NCI-H2081 (cell line): ENCODE measurements at places on chromosomes 5 and 9.

- DNase-seq = peak; percentile 18
Observed at GRCh38 chr9:132143359-132143758, 18.5 kb upstream of the NTNG2 start.

GRCh38 chr5:111367115-111367514 is 142.9 kb downstream of the CAMK4 start:
- DNase-seq = no peak

DNA sequence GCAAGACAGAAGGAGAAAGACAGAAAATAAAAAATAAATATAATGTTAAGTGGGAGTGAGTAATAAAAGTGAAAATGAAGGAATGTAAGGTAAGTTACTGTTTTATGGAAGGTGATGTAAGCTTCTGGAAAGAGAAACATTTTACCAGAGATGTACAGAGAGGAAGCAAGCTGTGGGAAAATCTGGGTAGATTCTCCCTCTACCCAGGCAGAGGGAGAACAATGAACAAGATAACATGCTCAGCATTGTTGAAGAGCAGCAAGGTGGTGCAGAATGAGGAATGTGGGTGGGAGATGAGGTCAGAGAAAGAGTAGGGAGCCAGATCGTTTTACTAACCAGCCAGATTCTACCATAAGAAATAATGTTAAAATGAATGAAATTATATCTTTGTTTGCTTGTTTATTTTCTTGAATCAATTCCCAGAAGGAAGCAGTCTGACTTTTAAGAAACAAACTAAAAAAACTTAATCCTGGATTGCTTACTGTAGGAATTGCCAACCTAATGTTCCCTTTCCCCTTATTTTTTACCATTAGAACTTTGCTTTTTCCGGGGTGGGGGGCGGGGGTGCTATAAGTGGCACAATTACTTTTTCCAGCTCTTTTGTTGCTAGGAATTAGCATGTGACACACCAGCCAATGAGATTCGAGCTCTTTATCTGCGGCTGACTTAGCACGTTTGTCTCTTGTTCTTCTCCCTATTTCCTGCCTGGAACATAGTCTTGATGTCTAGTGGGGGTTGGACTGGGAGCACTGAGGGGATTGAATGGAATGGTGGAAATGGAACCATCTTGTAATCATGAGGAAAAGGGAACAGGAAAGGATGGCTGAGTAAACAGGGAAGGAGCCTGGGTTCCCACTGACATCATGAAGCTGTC is 356.7 kb downstream of the TMEM167A start:
- DNase-seq = no peak

GRCh38 chr5:53515988-53516387 is 35.6 kb downstream of the FST start:
- DNase-seq = no peak

GRCh38 chr9:37262410-37262809 is 142.0 kb downstream of the ZCCHC7 start:
- no peak for DNase-seq

DNA sequence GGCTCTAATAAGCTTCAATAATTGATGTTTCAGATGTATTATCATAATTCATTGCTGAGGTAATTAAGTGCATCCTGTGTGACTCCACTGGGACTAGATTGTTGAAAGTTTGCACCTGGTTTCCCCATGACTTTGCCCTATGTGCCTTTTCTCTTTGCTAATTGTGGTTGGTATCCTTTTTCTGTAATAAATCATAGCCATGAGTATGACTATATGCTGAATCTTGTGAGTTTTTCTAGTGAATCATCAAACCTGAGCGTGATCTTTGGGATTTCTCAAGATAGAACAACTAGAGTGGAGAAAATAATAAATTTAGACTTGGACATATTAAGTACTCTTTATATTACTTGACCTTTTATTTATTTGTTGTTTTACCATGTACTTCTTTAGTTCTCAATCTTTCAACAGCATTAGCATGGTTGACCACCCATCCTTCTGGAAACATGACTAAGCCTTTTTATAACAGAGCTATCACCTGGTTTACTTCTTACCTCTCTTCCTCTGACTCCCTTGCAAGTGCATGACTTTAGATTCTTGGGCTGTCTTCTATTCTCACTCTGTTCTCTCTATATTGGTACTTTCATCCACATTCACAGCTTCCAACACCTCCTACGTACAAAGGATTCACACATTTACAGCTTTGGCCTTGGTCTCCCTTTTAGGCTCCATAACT is 239.6 kb upstream of the TAS2R1 start:
- DNase-seq = no peak

DNA sequence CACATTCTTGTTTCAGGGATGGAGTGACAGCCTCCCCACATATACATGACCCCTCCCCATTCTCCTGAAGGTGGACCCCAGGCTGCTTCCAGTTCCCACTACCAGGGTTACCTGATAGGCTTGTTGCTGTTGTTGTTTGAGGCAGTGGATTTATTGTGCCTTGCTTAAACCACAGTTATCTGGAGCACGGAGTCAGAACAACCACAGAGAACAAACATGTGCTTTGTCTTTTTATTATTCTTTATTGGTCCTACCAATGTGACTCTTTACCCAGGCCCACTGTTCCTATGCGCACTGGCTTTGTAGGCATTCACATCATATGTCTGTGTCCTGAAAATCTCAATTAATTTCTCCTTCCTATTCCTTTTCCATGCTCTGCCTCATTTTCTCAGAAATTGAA is 41.2 kb upstream of the IPPK start:
- no peak for DNase-seq
